ENCODE measurements at places on chromosomes 3 and 15. TPM values are rescaled to one million over a fixed set of nuclear protein-coding genes. Genes with fewer than 3 reads are reported as not detected.

DNA sequence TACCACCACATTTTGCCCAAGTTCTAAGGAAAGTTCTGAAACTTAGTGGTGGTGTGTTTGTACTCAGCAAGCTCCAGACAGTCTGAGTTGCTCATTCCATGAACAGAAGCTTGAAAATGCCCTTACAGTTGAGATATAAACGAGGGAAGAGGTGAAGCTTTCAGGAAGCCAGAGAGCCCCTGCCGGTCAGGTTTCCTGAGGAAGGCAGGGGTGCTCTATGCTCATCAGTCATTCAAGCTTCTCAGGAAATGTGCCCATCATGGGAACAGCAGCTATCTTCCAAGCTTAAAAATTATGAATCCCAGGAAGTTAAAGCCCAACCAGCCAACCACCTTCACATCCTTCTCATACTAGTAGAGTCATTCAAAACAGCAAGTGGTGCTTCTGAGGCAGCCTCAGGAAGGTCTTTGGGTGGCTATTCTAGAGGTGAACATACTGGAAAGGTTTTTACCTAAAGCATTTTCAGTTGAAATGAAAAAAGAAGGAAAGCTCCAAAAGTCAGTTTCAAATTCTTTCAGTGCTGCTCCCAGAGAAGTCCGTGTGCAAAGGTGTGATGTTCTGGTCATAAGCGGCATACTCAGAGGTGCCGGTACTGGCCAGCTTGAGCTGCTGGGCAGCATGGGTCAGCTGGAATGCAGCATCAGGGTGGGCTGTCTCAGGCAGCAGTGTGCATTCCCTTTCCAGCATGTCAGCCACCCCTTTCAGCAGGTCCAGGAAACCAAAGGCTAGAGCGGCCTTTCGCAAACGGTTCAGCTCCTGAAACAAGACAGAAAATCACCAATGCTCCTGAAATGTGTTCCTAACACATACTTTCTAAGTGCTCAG is 31.8 kb downstream of the INTS14 start:
- no peak for DNase-seq

GRCh38 chr15:96341513-96342405 is 11.3 kb downstream of the NR2F2 start:
- DNase-seq: peak; percentile 23

- DNase-seq: no peak
Observed at GRCh38 chr3:105662306-105662705, 206.5 kb downstream of the CBLB start.

GRCh38 chr3:13200465-13200864 is 127.2 kb upstream of the IQSEC1 start:
- DNase-seq: no peak

GRCh38 chr15:99423186-99424130 is 142.3 kb upstream of the MEF2A start:
- DNase-seq: peak; percentile 4

DNA sequence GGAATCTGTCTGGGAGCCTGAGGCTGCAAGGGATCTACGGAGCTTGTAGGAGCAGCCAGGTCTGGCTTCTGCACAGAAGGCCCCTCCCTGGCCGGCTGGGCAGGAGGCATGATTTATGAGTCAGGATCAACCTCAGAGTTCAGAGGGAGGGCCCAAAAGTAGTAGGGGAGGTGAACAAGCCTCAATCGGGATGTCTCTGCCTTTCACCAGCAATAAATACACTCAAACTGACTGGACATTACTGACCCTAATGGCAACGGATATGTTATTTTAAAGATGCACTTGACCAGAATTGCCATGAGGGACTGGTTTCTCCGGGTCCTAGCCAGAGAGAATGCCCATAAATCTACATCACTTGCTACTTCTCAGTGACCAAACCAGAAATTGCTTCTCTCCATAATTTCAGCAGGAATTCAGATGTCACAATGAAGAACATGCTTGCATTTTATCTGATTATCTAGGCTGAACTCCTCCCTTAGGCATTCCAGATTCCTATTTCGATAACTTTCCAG is 109.6 kb upstream of the LMOD3 start:
- DNase-seq: no peak

DNA sequence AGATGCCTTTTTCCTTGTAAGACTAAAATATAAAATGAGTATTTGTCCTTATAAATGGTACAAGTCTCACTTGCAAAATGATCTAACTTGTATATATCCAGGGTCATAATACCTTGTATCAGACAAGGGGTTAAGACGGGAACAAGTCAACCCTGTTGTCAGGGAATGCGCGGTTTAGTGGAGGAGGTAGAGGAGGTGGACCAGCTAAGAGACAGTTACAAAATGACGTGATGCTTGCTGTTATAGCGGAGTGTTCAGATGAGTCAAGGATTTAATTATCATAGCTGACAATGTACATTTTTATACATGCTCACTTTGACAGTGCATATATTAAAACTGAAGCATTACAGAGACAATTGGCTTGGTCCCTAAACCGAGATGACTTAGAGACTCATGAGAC is 26.8 kb upstream of the KLHL25 start:
- no peak for DNase-seq

- DNase-seq: no peak
Observed at GRCh38 chr15:31437686-31438085, 111.1 kb downstream of the KLF13 start.

GRCh38 chr15:95816591-95816990 is 513.9 kb upstream of the NR2F2 start:
- DNase-seq: no peak

- no peak for DNase-seq
Observed at GRCh38 chr3:82329300-82329699, 567.9 kb upstream of the GBE1 start.

- DNase-seq: no peak
Observed at GRCh38 chr3:33425453-33425852, 14.8 kb downstream of the UBP1 start.

DNA sequence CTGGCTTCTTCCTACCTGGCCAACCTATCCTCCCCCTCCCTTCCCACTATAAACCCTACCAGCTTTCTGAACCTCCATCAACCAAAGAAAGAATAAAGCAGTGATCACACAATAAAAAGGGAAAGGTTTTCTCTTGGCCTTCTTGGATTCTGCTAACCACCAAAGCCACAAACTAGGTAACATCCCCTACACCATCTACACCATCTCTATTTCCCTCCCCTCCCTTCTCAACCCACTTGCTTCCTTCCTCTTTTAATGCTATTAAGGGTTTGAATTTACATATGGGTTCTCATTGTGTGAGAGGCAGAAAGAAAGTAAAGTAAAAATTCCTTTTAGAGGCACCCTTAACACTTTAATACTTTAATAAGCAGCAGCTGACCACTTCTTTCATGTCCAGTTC is 25.8 kb upstream of the RSL24D1 start:
- no peak for DNase-seq

GRCh38 chr3:29868543-29869101 is 587.8 kb downstream of the RBMS3 start:
- DNase-seq: no peak

DNA sequence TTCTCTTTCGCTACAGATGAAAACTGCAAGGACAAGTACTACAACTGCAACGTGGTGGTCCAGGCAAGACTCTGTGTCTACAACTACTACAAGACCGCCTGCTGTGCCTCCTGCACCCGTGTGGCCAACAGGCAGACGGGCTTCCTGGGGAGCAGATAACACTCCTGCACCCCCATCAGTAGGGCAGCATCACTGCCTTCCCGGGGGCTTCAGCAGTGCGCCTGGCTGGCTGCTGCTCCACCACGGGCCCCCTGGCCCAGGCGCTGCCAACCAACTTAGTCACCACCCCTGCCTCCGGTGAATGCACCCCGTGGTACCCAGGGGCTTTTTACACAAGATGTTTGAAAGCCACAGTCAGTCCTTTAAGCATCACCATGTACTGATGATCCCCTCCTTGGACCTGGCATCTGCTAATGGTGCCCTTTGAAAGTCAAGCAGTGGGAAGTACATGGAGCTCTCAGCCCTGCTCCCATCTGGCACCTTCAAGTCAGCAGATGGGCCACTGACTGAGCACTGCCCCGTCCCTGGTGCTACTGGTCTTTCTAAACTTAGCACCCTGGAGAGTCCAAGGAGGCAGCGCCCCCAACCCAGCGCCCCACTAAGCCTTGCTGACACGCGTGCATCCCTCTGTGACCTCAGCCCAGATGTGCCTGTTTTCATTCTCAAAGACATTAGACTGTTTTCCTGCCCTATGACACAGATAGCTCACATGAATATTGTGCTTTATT is 33.0 kb upstream of the NR2E3 start:
- DNase-seq: no peak

DNA sequence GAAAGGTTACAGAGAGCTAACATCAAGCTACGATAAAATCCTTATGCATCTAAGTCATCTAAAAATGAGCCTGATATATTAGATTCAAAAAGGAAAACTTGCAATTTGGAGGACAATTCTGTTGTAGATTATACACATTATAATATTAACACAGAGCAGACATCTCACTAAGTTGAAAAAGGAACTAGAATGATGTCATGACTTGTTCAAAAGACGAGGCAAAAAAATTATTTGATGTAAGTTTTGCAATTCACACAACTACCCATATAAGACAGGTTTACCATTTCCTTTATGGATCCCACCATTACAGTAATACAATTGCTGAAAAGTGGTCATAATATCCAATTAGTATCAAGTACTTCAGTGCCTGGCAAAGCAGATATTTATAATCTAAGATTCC is 15.9 kb downstream of the SATB1 start:
- no peak for DNase-seq

GRCh38 chr15:64412216-64412615 is 24.6 kb downstream of the TRIP4 start:
- DNase-seq: no peak

- DNase-seq: no peak
Observed at GRCh38 chr3:101890716-101891115, 41.4 kb downstream of the NFKBIZ start.

DNA sequence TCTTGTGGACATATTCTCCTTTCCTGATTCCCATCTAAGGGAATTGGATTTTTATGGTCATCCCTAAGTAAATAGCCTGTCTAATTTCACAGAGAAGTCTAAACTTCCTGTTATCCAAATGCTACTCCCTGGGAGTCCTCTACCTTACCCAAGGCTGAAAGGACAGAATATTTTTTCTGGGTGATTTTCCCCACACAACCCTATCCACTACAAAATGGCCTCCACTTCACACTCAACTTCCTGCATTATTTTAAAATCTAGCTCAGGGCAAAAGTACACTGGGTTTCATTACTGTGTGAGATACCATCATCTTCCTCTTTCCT is 77.5 kb upstream of the ABI3BP start:
- no peak for DNase-seq

DNA sequence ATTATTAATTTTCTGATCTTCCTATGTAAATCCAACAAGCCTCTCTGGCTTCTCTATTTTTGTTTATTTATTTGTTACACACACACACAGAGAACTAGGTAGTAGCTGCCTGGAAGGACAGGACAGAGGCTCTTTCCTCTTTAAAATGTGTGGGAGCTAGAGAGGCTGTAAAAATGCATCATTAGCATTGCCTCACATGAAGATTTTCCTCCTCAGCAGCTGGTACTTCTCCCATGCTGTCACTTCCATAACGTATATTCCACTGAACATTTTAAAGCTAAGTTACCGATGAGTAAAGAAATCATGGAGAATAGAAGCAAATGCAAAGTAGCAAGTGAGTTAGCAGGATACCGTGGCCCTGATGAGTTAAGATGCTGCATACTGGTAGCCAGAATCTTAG is 63.9 kb downstream of the IMPG2 start:
- no peak for DNase-seq

- DNase-seq: no peak
Observed at GRCh38 chr15:59539799-59540198, 71.8 kb upstream of the GCNT3 start.

DNA sequence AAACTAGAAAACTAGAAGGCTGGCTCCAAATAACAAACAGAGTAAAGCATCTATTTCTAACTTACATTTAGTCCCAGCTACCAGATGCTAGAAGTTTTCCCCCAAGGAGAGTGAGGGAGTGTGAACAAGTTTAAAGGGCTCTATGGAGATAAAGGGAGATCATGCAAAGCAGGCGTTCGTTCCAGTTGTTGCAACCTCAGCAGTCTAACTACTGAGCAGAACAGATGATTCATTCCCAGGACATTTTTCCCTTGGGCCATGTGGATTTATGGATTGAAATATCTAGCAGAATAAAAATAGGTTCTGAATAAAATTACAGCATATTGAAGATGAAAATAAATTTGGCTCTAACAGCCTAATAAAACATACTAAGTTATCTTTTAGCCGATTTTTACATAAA is 154.8 kb upstream of the TTC14 start:
- DNase-seq: no peak

- no peak for DNase-seq
Observed at GRCh38 chr3:27557411-27557810, 73.2 kb upstream of the SLC4A7 start.

DNA sequence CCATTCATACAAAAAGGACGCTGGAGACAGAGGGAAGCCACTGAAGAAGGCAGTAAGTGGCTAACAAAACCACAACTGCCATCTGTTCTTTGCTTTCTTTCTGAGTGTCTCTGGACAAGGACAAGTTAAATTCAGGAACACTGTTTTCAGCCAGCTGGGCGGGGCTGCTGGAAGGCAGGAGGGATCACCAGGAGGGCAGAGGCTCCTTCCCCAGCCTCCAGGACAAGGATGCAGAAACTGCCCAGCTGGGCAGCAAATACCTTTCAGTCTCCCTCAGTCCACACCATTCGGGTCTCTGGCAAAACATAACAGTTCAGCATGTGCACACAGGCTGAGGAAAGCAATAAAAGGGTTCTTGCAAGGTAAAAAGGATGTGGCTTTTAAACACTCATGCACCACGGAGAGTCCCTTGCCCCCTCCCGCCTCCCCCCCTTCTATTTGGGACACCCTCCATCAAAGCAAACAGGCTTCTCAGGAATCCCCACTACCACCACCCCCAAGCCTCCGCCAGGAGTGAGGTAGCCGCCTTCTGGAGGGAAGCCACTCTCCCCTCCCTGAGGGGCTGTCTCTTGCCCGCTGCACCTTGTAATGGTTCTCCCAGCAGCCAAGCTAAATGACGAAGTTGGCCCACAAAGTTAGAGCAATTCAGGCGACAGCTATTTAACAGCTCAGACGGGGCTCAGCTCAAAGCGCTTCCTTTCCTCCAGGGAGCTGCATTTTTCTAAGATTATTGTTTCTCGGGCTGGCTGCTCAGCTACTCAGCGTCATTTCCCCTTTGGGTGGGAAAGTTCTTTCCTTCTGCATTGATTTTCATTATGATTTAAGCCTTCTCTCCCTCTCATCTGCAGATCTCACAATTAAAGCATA is 3.8 kb downstream of the HEG1 start:
- peak; percentile 60 for DNase-seq

- no peak for DNase-seq
Observed at GRCh38 chr15:81419332-81419943, 45.4 kb upstream of the TMC3 start.

GRCh38 chr3:183260167-183260904 is 7.3 kb downstream of the B3GNT5 start:
- DNase-seq: no peak

The PRKCI gene
- 23.2 TPM for total RNA-seq

The IQCF5 gene
- not detected for total RNA-seq

The CCR9 gene
- total RNA-seq: not detected

The KNG1 gene
- total RNA-seq: not detected

The CCR4 gene
- 0.28 TPM for total RNA-seq

The TTC21A gene
- total RNA-seq: 6.9 TPM

The NPTN gene
- total RNA-seq: 132 TPM

The UROC1 gene
- 0.22 TPM for total RNA-seq

The EPHB3 gene
- total RNA-seq: 1.4 TPM

The LINGO1 gene
- total RNA-seq: not detected

The GMNC gene
- total RNA-seq: not detected

The MGLL gene
- 1.9 TPM for total RNA-seq
